ENCODE measurements at places on chromosomes 5 and 9.

DNA sequence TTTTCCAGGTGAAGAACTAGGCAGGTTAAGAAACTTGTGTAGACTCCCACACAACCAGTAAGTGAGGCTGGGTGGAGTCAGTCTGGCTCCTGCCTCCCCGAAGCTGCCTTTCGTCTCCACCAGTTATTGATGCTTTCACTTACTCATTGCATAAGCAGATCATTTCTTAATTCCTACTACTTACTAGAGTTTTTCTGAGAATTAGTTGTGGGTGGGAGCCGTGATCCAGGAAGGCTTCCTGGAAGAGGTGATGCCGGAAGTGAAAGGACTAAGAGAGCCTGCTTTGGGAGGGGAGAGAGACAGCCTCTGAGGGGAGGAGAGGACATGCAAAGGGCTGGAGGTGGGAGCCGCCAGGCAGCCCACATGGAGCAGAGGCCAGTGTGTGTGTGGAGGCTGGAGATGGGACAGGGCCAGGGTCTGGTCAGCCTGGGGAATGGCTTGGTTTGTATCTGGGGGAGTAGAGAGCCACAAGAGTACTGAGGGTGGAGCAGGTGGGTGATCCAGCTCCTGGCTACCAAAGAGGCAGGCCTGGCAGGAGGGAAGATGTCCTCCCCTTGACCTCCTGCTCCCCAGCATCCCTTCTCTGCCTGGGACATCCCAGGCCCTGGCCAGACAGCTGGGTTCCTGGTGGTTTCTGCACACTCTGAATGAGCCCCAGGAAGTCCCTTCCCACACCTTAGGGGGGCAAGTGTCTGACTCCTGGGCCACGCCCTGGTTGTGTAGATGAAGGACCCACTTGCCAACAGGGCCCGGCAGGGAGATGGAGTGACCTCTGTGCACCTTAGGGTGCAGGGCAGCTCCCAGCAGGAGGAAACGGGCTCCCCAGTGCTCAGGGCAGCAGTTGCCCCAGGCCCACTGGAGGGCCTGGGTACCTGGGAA, 12.2 kb upstream of the CARD19 start:
- no peak for DNase-seq

GRCh38 chr9:101235105-101235866, 149.5 kb downstream of the BAAT start:
- DNase-seq: no peak

DNA sequence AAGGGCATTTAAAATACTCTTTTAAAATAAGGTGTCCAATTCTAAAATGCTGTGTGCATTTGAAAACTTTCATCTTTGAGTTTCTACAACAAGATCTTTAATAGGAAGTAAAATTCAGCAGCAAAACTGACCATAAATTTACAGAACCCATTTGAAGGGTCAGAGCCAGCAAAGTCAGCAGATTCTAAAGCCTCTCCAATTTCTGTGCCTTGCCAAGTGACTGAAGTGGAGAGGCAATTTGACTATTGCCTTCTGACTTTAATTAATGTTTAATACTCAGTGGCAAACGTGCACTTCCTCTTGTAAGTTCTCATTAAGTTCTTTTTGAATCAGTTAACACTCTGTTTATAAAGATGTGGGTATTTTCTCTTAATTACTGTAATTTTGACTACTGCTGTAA, 155.2 kb downstream of the BAAT start:
- no peak for DNase-seq

- DNase-seq: no peak
Observed at GRCh38 chr9:82188817-82189216, 200.2 kb downstream of the SPATA31D1 start.

DNA sequence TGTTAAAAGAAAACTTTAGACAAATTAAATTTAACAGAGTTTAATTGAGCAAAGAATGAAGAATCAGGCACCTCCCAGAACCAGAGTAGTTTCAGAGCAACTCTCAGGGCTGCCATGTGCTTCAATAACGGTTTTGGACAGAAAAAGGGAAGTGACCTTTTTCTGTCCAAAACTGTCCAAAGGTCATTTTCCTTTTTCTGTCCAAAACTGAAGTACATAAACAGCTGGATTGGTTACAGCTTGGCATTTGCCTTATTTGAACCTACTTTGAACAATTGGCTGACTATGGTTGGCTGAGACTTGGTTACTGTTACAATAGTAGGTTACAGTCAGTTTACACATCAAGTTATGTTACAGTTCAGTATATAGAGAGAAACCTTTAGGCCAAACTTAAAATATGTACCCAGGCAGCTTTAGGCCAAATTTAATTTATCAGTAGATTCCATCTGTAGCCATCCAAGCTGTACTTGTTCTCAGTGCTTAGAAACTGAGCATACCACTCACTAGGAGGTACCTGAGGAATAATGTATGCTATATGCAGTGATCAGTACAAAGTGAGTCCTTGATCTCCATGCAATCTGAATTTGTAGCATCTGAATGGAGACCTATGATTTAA, 44.0 kb downstream of the C9orf85 start:
- DNase-seq: no peak

GRCh38 chr5:10761933-10762775, 1.1 kb upstream of the DAP start:
- no peak for DNase-seq

DNA sequence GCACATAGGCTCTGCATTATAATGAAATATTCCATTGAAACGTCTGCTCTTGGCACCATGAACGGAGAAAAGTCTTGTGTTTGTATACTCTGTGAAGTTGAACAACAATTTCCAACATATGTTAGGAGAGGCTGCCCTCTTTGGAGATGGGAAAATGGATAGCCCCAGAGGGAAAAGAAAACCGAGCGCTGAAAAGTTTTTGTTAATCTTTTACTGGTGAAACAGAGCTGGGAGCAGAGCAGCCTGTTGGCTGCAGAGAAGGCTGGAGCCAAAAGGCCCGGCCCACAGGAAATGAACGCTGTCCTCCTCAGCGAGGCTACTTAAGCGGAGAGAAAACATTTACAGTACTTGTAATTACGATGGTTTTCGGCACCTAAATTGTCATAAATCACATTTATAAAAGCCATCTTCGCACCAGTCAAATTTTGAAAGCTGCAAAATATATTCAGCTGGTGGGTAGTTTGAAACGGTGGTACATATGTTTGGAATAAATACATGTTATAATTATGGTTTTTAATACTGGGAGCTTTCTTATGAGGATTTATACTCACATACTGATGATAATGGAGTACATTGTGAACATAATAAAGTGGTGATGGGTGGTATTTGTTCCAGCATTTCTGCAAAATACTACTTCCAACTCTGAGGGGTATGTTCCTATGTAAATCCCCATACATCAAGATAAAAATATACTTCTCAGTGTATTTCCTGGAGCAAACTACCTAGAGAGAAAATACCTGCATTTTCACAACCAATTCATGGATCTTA, 129.6 kb upstream of the CNTLN start:
- DNase-seq: peak; percentile 73

DNA sequence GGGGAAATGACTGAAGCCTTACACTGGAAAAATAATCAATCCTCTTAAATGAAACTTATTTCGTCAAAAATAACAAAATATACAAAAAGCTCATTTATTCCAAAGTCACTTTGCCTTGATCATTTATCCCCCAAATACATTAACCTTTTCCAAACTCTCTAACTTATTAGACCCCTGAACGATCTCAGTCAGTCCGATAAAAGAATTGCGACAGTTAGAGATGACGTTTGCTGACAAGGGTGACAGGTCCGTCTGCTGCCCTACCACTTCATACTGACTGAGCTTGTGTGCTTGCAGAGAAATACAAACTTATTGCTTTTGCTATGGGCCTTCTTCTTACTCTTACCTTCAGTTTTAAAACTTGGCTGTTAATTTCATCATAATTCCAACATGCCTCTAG, 169.7 kb downstream of the ZDHHC21 start:
- no peak for DNase-seq

DNA sequence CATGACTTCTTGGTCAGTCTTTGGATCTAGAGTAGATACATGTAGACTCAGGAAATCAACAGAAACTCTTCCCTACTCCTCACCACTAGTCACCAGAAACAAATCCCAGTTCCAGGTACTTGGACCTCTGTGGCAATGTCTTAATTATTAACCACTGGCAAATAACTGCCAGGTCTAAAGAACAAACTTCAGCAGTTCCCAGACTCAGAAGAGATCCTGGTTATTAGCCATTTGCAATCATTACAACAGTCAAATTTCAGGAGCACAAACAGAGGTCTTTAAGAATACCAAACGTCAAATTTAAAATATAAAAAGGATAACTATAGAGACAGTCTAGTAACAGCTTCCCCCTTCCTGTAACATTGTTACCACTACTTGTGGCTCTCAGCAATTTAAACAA, 10.2 kb downstream of the DIAPH1 start:
- DNase-seq: peak; percentile 92

- DNase-seq: peak; percentile 40
Observed at GRCh38 chr5:1246711-1247431, 21.7 kb downstream of the SLC6A18 start.

- DNase-seq: no peak
Observed at GRCh38 chr5:126143622-126144021, 279.6 kb upstream of the GRAMD2B start.

DNA sequence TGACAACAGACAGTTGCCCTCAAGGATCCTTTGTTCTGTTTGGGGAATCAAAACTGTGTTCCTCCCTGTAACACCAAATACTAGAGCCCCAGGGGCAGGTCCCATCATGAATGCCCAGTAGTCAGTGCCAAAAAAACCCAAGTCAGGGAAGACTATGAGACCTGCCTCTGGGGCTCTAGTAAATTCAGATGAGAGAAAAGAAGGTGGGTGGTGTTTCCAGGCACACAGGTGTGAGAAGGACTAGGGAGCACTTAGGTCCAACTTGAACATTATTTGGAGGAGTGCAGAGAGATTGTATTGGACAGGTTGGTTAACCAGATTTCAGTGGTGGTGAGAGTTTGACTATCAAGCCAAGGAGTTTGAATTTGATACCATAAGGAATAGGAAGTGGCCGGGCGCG, 52.0 kb downstream of the SLC22A5 start:
- DNase-seq: no peak

- DNase-seq: no peak
Observed at GRCh38 chr5:173720286-173720952, 104.0 kb upstream of the BOD1 start.

DNA sequence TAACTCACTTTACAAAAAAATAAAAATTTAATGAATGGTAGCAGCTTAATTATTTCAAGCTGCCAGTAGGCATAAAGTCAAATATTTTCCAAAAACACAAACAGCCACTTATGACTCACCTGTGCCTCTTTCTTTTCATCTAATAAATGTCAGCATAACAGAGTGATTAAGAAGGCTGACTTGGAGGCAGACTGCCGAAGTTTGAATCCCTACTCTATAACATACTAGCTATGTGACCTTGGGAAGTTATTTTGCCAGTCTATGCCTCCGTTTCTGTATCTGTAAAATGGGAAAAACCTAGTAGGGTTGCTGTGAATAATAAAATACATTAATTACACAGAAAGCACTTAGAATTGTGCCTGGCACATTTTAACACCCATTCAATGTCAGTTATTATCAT, 33.8 kb downstream of the FANCC start:
- DNase-seq: no peak

GRCh38 chr9:71987471-71988371, 72.7 kb downstream of the C9orf57 start:
- peak; percentile 6 for DNase-seq

GRCh38 chr9:127923771-127924170, 6.8 kb downstream of the PIP5KL1 start:
- no peak for DNase-seq

GRCh38 chr9:92808726-92809451, 44.3 kb upstream of the BICD2 start:
- DNase-seq: peak; percentile 72

DNA sequence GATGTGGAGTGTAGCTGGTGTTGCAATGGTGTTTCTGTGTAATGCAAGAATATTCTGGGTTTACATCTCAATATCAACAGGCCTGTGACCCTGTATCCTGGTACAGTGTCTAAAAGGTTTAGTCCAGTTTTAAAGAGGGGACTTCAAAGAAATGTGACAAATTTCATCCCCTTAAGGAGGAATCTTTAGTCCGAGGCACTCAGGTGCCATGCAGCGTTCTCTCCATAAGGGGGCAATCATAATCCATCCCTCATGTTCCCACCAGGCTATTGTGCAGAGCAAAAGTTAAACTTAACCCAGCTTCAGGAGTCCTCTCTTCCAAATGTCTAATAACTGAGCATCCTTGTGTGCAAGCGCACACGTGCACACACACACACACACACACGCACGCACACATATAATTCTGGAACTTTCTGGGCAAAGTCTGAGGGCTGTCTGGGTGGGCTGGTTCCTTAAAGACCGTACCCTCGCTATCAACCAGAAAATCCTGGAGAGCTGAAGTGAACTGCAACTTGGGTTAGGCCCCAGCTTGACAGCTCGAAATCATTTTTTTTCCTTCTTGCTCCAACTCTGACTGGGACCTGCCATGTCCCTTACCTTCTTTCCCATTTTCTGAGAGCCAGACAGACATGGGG, 46.0 kb downstream of the CRB2 start:
- no peak for DNase-seq

- peak; percentile 80 for DNase-seq
Observed at GRCh38 chr5:76715736-76716455, at the start of gene F2R. Gene F2R (plus strand): TSS chr5:76716126. CDS start chr5:76716308, 182 bp downstream.

DNA sequence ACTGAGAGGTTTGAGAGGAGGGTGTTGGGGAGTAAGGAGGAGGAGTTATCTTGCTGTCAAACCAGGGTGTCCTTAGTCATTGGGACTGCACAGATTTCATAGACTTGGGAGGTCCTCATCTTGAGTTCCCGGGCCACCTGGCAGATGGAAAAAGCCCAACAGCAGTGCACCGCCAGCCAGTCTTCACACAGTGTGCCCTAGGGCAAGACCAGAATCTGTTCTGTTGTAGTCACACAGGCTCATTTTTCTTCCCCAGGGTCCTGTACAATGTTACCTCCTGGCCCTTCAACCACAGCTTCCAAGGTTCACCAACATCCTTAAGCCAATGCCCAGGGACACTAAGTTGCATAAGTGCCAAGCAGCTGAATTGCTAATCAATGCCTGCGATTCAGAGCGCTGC, 21.0 kb downstream of the PLAC8L1 start:
- no peak for DNase-seq

DNA sequence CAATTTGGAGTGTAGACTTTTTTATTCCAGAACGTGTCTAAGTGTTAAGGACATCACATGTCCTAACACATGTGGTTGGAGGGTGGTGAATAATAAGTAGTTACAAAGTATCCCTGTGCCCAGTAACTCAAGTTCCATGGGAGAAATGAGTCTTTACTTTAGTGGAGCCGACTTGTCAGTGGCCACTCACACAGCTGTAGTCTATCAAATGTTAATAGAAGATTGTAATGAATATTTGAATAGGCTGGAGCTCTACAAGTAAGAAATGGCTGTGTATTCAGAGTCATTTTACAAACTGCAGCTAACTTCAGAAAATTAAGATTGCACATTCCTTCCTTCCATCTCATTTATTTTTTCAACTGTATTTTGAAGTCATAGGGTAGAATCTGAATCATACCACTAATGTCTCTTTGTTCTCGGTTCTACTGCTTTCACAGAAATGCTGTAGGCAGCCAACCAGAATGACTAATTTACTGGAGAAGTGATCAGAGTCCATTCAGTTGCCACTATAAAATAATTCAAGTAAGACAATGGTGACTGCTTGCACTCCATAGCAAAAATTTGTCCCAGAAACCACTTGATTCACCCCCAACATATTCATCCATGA, 394.8 kb downstream of the NR2F1-AS1 start:
- DNase-seq: no peak

- no peak for DNase-seq
Observed at GRCh38 chr5:72476721-72477120, 30.5 kb downstream of the ZNF366 start.
